AG04449 (cell line): ENCODE measurements at places on chromosomes 11 and 22.

GRCh38 chr11:87871056-87871455 lies 304.2 kb downstream of the RAB38 start:
- no peak for DNase-seq

GRCh38 chr11:30467176-30467575 lies 119.0 kb downstream of the MPPED2 start:
- no peak for DNase-seq

DNA sequence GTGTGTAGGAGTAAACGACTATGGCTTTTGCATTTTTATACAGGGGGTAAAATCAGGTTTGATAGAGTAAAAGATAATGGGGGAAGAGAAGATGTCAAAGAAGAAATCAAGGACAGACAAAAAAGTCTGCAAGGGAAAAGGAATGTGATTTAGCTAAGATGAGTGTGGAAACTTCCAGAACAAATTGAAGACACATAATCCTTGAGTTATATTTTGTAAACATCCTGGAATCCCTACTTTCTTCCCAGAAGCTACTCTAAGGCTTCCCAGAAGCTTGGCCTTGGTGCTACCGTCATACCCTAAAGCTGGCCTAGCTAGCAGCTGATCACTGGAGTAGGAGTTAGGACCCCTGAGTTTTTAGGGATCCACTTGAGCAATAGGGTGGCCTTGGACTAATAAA lies 82.4 kb downstream of the BLID start:
- no peak for DNase-seq

DNA sequence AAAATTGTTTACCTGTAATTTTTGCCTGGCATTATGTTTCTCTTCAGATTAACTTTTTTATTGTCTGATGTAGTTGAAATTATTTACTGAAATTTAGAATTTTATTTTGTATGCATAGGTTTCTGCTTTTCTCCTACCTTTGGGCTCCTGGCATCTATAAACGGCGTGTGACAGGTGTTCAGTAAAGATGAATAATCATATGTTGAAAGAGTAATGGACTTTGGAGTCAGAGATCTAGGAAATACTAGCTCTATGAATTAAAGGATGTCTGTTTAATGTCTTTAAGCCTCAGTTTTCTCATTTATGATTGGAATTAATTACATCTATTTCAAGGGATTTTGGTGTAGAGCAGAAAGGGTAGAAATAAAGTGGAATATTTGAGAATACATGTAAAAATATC lies 7.2 kb upstream of the ANGPTL5 start:
- no peak for DNase-seq

GRCh38 chr22:45533703-45534102 lies 31.0 kb downstream of the FBLN1 start:
- DNase-seq: no peak

GRCh38 chr11:59668188-59668949 lies 468 bp downstream of the PATL1 start:
- no peak for DNase-seq
